NCI-H748 treated with DMSO at 0.1 percent for 48 hours (cell line): ENCODE measurements at places on chromosomes 4 and X.

GRCh38 chr4:73740353-73740778 is at the start of gene CXCL8:
Gene CXCL8, plus strand, starts transcription at chr4:73740569. Its CDS starts 90 bp downstream, at chr4:73740659.
- peak; percentile 13 for DNase-seq

- DNase-seq = peak; percentile 40
These were observed 192.1 kb downstream of the SPRY1 start for GRCh38 chr4:123588631-123589241.

DNA sequence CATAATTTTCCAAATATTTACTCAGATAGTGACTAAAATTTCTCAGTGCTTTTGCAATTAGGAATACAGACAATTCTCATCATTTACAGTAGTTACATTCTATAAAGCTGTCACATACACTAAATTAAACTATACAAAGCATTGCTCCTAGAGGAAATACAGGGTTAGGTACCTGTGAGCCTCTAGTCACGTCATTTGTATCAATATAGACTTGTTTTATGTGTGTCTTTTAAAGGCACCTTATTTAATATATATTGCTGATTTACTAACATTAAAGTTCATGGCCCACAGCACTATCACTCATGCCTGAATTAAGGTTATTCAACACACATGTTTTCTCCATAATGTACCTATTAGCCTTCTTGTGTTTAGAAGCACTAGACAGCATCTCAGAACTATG is 78.7 kb downstream of the PABPC4L start:
- no peak for DNase-seq

GRCh38 chr4:90852237-90852636 is 725.0 kb downstream of the CCSER1 start:
- no peak for DNase-seq

- no peak for DNase-seq
These were observed 6.2 kb upstream of the AFF1 start for GRCh38 chr4:86928400-86929255.

DNA sequence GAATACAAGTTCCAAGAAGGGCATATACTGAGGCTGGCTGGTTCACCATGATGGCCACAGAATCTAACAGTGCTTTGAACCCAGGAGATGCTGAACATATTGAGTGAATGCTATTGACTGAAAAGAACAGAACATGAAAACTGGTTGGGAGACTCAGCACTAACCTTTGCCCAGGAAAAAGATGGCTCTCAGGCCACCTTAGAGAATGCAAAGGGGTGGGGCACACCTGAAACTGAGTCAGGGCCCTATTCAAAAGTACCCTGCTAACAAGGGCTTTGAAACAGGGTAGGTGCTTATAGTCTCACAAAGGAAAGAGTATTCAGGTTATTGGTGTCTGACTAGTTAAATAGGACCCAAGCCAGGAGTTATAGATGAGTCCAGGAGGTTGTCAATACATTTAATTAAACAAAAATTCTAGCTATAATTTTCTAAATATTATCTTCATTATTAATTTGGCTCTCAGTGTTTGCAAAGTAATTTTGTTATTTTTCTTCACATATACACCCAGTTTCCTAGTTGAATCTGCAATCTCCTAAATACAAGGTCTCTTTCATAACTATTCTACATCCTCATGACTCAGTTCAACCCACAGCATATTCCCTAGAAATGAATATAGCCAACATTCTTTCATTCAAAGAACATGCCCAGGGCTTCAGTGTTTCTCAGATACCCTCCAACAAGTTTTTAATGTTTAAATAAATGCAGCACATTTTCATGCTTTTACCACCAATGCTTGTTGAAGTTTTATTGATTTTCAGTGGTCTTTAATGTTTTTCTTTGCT is 144.2 kb upstream of the RAPGEF2 start:
- no peak for DNase-seq
